Esophagus squamous epithelium (tissue), 5 donors: ENCODE measurements at places on chromosomes 12 and 14.

DNA sequence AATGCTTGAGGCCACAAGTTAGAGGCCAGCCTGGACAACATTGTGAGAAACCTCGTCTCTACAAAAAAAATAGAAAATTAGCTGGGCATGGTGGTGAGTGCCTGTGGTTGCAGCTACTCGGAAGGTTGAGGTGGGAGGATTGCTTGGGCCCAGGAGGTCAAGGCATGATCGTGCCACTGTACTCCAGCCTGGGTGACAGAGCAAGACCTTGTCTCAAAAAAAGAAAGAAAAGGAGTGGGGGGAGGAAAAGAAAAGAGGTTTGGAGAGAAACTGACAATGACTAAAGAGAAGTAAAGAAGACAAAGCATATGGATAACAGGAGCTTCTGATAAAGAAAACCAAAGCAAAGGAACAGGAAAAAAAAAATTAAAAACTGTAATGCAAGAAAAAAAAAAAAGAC is 37.4 kb upstream of the SELPLG start:
- DNase-seq: no peak

GRCh38 chr12:18165422-18165871 is 75.5 kb upstream of the RERGL start:
- no peak for DNase-seq

DNA sequence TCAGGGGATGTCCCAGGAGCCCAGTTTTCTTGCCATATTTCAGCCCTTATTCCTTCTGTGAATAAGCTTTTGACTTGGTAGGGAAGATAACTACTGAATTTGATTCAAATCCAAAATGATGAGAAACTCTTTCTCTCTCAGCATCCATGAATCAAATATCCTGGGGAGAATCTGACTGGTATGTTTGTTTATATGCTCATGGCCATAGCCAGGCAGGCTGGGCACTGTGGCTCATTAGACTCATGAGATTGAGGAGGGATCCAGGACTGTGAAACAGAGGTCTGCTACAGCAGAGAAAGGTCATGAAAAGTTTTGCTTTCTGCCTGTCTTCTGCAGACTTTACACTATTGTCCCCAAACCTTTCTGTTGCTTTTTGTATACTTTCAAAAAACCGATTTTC is 346.4 kb upstream of the ATP2B1 start:
- DNase-seq: no peak

DNA sequence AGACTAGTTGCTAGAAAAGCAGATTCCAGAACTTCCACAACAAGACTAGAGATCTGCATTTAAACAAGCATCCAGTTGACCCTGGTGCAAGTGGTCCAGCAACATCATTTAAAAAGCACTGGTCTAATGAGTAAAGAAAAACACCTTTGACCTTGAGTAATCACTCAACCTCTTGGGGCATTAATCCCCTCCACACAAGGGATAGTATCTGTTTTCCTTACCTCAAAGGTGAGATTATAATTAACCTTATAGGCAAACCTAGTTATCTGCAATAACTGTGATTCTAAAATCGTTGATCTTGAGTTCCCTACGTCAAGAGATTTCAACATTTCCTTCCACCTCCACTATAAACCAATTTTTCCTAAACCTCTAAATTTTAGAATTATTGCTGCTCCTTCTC is 1.1 kb downstream of the KDM5A start:
- DNase-seq: no peak

GRCh38 chr14:39977198-39977597 is 545.0 kb upstream of the FBXO33 start:
- no peak for DNase-seq

DNA sequence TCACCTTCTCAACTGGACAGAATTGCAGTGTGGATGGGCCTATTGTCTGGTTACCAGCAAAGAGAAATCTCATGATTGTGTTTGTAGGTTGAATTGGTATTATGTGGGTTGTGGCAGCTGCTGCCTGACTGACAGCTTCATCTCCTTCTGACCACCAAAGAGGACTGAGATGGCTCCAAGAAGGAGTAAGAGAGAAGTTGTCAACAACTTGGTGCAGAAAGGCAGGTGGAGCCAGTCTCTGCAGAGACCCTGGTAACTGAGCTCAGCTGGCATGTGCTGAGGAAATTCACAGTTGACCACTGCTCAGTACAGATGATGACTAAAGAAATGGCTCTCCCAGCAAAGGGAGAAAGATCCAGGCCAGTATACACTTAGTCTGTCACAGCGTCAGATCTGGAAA is 240.0 kb upstream of the AMIGO2 start:
- no peak for DNase-seq

GRCh38 chr12:104347374-104348075 is 44.0 kb downstream of the EID3 start:
- no peak for DNase-seq

GRCh38 chr14:101708853-101709532 is 52.5 kb upstream of the PPP2R5C start:
- no peak for DNase-seq

GRCh38 chr12:51009056-51009440 is 17.1 kb downstream of the SLC11A2 start:
- no peak for DNase-seq

DNA sequence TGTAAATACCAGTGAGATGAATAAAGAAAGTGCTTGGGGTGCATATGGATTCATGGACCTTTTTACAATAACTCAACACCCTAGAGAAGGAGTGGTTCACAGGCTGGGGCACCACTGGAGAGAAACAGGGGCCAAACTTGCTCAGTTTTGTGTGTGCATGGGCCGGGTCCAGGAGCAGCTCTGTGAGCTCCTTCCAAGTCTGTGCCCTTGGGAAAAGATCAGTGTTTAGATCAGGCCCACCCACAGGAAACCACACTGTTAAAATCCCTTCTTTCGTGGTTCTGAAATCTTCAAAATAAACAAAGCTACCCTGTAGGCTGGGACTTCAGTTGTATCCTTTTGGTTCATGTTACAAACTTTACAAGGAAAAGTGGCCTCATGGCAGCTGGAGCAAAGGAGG is 156.1 kb upstream of the TMEM260 start:
- DNase-seq: no peak

GRCh38 chr14:58059126-58059525 is 92.9 kb downstream of the ARMH4 start:
- DNase-seq: no peak

- no peak for DNase-seq
These were observed 56.7 kb downstream of the FBRSL1 start for GRCh38 chr12:132546647-132547046.

GRCh38 chr12:71478270-71478669 is 38.7 kb downstream of the LGR5 start:
- DNase-seq: no peak

GRCh38 chr12:71664411-71665089 is 449 bp downstream of the THAP2 start:
- DNase-seq: peak; percentile 34

DNA sequence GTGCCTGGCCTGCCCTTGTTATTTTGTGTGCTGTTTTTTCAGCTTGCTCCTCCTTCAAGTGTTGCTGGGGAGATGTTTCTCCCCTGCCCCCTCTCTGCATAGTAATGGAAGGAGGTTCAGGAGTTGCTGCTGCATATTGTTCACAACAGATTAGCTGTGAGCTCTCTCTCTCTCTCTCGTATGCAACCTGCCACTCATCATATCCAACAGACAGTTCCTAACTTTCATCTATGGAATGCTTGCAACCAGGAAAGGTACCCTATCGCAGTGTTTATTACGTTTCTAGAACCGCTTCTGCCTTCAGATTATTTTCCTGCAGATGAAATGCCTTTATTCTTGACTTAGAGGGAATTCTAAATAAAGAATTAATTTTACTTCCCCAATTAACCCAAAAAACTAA is 372.9 kb downstream of the RMST start:
- DNase-seq: no peak

- no peak for DNase-seq
These were observed 3.5 kb downstream of the RAP1B start for GRCh38 chr12:68614105-68614679.

- no peak for DNase-seq
These were observed 66.3 kb downstream of the CKB start for GRCh38 chr14:103456167-103456835.

- no peak for DNase-seq
These were observed 742 bp downstream of the SPSB2 start for GRCh38 chr12:6872073-6873048.

GRCh38 chr12:92002673-92003382 is 142.8 kb downstream of the BTG1 start:
- DNase-seq: no peak

GRCh38 chr14:92945959-92946846 is 23.3 kb downstream of the CHGA start:
- peak; percentile 12 for DNase-seq

- DNase-seq: no peak
These were observed 8.7 kb upstream of the TESPA1 start for GRCh38 chr12:54993181-54993835.

DNA sequence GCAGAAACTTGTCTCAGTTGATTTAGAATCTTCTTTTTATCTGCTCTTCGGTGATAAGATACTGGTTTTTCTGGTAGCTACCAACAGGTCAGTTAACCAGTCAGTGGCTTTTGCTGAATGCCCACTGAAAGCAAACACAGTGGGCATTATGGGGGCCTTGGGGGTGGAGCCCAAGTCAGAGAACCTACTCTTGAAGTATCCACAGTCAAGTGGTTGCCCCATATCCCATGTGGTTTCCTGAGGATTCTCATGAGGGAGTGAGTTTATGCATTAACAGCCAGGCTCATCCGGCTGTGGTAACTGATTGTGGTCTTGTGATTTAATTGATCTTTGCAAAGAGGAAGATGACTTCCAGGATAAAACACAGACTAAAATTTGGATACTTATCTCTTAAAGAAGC is 83.7 kb downstream of the ST8SIA1 start:
- no peak for DNase-seq

DNA sequence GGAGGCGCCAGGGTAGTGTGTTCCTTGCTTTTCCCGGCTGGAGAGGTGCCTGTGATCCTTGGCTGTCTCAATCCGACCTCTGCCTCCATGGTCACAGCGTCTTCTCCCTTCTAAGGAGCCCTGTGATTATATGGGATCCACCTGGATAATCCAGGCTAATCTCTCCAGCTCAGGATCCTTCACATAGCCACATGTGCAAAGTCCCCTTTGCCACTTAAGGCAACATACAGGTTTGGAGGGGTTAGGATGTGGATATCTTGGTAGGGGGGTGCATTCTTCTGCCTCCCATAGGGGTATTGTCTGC is 1.2 kb upstream of the HVCN1 start:
- no peak for DNase-seq

DNA sequence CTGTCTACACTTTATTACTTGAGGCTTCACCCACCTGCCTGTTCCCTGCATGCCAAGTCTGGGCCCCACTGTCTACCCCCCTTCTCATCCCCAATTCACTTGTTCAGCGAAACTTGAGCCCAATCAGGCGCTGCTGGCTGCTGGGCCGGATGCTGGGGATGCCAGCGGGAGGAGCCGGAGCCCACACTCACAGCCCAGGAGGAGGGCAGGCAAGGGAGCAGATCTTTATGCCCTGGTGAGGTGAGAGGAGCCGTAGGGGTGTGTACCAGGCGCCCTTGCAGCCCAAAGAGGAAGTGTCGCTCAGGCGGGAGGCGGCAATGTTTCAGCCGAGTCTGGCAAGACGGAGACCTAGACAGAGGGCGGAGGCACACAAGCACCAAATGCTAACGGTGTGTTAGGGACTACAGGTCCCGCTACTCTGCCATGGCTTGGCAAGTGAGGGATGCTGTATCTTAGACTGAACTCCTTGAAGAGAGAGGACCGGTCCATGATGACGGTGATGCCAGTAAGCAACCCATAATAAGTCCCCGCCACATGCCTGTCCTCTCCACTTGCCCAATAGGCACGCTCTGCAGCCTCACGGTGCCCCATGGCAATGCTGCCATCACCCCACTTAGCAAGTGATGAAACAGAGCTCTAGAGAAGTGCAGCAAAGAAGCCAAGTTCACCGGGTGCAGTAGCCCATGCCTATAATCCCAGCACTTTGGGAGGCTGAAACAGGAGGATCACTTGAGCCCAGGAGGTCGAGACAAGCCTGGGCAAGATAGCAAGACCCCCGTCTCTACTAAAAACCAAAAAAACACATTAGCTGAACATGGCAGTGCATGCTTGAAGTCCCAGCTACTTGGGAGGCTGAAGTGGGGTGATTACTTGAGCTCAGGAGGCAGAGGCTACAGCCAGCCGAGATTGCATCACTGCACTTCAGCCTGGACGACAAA is 41.6 kb downstream of the LRRC74A start:
- DNase-seq: no peak

DNA sequence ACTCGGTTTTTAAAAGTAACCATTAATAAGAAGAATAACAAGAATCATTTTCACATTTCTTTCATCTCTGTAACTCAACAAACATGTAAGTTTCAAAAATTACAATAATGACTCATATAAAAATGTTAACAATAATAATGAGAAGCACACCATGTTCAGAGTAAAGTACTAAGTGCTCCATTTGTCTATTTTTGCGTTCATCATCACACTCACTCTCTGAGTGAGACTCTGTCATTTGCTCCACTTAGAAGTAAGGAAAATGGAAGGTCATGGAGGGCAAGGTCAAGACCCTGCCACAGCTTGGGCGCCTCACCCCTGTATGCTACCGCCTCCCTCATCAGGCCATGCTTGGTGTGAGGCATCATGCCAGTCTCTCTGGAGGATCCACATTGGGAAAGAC is 129.9 kb downstream of the TMEM30B start:
- no peak for DNase-seq

DNA sequence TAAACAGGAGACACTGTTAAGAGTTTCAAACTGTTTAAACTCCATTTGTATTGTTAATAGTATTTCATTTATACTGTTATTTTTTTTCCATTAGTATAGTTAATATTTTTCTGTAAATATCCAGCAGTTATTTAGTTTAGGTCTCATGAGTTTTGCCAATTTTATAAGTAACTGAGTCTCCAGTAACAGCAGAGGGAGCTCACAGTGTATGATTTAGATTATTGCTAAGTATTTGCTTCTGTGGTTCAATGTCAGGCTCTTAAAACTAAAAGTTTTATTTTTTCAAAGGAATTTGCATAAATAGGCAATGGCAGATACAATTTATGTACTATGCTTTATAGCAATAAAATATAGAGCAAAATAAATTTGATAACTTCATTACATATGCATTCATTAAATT is 209.7 kb downstream of the ATXN7L3B start:
- no peak for DNase-seq

DNA sequence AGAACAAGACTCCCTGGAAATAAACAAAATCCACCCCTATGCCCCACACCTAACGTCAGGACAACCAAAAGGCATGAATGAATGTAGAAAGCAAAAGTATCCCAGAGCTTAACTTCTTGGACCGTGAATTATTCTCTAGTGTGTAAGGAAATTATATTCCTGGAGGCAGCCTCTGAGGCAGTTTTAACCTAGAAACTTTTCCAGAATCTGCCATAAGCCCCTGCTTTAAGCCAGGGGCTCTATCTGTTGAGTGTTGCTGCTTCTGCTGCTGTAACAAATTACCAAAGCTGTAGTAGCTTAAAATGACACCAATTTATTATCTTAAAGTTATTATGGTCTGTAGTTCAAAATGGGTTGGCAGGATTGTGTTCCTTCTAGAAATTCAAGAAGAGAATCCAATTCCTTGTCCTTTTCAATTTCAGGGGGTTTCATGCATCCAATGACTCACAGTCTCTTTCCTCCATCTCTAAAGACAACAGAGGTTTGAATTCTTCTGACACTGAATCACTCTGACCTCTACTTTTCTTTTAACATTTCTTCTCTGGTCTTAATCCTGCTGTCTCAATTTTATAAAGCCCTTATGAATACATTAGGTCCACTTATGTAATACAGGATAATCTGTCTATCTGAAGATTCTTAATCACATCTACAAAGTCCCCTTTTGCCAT is 242.7 kb downstream of the ATXN7L3B start:
- DNase-seq: no peak
